ENCODE measurements at places on chromosomes 12 and 14.

GRCh38 chr12:72098622-72099021, 160.0 kb downstream of the TPH2 start:
- no peak for DNase-seq

DNA sequence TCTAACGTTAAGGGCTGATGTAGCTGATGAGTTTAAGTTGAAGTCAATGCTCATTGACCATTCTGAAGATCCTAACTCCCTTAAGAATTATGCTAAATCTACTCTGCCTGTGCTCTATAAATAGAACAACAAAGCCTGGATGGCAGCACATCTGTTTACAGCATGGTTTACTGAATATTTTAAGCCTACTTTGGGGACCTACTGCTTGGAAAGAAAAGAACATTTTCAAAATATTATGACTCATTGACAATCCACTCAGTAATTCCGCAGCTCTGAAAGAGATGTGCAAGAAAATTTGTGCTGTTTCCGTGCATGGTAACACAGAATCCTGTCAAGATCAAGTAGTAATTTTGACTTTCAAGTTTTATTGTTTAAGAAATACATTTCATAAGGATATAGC, 35.0 kb upstream of the NAV3 start:
- no peak for DNase-seq

- no peak for DNase-seq
Observed at GRCh38 chr12:127108360-127109215, 1158.4 kb upstream of the TMEM132C start.

DNA sequence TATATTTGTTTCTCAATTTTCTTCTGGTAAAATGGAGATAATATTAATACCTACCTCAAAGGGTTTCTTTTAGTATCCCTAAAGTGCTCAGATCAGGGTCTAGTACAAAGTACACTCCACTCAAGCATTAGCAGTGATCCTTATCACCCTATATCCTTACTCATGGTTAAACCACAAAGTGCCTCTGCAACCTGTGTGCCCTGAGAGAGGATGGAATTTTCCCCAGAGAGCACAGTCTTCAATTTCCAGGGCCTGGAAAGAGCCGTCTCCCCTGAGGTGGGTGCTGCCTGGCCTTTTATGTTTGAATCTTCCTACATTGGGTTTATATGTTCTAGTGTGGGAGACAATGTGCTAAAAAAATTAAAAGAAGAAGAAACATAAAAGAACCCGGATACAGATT, 183.1 kb upstream of the FBXO33 start:
- no peak for DNase-seq

DNA sequence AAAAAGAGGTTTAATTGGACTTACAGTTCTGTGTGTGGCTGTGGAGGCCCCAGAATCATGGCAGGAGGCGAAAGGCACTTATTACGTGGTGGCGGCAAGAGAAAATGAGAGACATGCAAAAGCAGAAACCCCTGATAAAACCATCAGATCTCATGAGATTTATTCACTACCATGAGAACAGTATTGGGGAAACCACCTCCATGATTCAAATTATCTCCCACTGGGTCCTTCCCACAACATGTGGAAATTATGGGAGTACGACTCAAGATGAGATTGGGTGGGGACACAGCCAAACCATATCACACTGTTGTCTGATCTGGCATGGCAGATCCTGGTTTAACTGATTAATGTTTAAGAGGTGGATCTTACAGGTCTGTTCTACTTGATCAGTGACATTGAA, 5.6 kb downstream of the DDX47 start:
- no peak for DNase-seq

DNA sequence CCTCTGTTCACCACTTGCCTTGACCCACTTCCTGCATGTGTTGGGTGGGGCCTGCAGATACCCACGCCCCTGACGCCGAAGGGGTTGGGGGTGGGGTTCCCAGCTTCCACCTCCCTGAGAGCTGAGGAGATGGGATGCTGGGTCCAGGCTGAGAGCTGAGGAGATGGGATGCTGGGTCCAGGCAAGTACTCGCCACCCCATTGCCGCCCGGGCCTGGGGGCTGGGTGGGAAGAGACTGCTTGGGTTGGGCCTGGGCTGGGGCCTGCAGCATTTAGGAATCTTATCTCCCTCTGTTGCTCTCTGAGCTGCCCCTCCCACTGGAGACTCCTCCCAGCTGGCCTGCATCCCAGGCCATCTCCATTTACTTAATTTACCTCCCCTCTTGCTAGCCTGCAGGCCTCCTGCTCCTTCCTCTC, 17.4 kb downstream of the TEAD4 start:
- no peak for DNase-seq

- no peak for DNase-seq
Observed at GRCh38 chr12:64633940-64634337, 23.6 kb downstream of the RASSF3 start.

All from CMK (cell line).